ENCODE measurements at places on chromosomes 4 and X.

- no peak for DNase-seq
These were observed 4.5 kb upstream of the SETD7 start for GRCh38 chr4:139560406-139561104.

GRCh38 chrX:123924186-123924585, 37.3 kb upstream of the STAG2 start:
- no peak for DNase-seq

DNA sequence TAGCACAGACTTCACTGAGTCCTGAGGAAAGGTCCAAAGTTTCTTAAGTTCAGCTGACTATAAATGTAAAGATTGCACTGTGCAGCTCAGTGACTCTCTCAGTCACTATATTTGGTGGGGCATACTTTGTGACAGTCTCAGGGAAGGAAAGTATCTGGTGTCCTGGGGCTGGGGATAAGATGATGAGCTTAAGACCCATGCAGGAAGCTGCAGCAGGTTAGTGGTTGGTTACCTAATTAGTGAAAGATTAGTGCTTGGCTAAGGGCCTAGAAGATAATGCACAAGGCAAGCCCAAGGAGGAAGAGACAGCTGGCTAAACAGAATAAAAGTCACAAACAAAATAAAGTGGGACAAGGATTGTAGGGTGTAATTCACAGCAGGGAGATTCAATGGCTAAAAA, 25.4 kb upstream of the SLITRK4 start:
- no peak for DNase-seq

DNA sequence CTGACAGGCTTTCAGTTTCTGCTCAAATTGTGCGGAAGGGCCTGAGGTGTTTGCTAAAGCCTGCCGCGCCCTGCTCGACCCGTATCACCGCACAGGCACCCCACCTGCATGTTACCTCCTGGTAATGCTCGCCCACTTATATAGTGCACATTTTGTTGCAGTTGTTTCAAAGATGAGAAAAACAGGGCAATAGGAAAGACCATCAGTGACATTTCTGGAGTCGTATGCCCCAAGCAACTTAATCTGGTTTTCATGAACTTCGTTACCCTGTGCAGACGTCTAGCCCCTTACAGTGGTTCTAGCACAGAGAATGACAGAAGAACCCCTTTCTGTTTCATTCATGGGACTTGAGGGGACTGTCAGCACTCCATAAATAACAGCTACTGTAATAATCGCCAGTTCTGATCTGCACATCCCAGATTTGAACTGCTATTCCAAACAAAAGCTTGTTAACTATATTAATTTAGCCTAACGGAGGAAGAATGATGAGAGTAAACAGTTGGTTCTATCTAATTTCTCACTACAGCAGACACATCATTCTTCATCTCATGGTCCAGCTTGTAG, 940 bp upstream of the DCTD start:
- no peak for DNase-seq

DNA sequence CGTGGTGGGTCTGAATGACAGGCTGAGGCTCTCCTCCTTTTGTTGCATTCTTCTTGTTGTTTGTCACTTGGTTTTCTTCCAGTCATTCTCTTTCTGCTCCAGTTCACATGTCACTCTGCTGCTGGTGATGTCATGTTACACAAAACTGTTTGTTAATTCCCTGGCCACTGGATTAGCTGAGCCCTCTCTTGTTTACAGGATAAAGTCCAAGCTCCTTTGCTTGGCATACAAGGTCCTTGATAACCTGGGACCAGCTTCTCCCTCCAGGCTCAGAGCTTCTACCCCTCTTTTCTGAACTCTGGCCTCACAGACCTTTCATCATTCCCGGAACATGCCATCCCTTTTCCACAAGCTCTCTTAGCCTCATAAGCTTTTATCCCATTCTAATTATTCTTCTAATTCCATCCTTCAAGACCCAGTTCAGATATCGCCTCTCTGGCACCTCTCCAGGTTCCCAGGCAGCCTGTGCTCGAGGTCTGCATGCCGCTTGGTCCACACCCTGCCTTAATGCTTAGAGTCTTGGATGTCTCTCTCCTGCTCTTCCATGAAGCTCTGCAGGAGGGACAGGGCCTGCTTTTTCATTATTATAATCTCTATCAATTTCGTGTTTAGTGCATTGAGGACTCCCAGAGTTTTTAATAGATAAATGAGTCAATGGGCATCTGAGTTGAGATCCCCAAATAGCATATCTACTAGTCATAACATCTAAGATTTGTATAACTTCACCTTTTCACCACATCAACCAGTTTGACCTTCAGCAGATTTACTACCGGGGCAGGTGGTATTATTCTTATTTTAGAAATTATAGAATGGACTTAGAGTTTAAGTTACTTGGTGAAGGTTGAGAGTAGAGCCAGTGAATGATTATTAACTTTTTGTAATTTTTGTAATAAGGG, 98.7 kb downstream of the TMEM131L start:
- DNase-seq: peak; percentile 73

- DNase-seq: no peak
These were observed 109.3 kb downstream of the ADRA2C start for GRCh38 chr4:3875466-3875865.

DNA sequence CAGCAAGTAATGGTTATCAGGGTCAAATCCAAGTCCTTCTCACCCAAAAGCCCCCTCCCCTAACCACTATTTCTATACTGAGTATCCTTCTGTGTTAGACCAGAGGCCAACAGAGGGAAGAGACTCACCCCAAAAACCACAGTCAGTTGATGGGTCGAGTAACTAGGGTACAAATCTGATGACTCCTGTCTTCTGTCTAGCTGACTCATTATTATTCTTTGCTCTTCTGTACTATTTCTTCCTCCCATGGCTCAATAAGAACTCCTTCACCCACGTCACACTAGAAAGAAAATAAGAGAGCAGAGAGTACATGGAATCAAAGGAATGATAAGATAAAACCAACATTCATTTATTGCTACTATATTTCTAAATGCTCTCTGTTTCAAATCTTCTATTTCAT, 2.0 kb downstream of the RAB40A start:
- no peak for DNase-seq

- peak; percentile 31 for DNase-seq
These were observed 7.5 kb upstream of the RUFY3 start for GRCh38 chr4:70714079-70714887.

DNA sequence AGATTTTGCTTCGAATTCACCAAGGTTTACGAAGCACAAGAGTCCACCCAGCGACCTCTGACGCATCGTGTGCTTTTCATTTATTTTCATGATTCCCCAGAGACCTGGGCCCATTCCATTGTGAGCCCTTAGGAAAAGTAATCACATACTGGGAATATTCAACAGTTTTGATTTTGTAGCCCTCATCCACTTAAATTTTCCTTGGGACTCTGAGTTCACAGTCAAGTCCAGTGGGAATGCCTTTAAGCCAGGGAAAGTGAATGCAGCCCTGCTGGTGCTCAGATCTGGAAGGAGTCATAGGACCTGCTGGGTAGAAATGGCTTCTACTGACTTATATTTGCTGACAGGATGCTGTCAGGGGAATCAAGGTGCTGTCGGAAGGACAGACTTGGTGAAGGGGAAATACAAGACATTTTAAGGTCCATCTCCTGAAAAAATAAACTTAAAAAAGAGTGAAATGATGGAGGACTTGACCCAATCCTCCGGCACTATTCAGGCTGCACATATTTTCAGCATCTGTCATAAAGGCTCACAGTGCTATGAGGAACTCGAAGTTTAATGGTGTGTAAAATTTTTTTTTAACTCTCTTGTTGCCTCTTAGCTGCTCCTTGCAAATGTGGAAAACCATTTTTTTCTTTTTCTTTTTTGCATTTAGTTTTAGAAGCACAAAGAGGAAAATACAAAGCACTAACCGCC, 204.9 kb downstream of the MID1 start:
- no peak for DNase-seq

DNA sequence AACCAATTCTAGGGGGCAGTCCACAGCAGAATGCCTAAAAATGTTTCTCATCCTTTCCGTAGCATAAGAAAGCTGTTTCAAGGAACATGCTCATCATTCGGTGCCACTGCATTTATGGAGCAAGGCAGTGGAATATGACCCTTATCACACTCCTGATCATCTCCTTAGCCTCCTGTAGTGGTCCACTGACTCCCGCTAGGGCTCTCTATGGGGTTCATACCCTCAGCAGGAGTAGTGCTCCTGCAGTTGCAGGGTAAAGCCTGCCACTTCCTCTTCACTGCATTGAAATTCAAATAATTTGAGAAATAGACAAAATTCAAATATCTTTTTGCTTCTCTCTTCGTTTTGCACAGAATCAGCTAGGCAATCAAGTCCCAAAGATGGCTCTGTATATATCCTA, 107.0 kb downstream of the NDST3 start:
- no peak for DNase-seq

- DNase-seq: no peak
These were observed 86.6 kb downstream of the HUWE1 start for GRCh38 chrX:53599781-53600396.

DNA sequence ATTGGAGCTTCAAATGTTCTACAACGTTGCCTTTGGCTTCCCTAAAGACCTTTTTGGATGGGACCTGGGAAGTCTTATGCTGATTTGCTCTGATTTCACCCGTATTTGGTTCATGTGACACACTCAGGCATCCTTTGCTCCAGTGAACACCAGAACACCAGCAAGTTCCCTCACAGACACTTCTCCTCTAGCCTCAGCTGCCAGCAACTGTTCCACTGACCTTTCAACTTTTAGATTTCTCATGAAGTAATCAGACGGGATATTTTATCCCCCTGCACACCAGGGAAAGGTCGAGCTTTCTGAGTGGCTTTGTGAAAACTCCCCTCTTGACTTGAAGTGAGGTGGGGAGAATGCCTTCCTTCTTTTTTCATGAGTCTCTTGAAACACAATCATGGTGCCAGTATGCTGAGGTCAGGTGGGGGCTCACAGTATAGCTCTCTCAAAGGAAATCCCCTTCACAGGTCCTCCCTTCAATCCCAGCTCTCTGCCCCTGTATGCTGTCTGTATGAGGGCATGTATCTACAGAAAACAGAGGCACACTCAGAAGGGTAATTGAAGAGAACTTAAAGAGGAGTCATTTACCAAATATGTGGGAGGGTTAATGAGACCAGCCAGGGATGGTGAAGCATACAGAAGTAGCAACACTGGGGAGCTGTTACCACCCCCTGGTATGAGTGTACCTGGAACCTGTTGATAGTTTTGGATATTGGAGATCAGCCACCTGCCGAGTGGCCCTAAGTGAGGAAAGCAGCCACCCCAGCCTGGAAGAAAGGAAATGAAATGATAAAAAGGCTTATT, 62.7 kb downstream of the FGFBP1 start:
- no peak for DNase-seq

- DNase-seq: no peak
These were observed 105.5 kb upstream of the SPOCK3 start for GRCh38 chr4:167339781-167340180.

DNA sequence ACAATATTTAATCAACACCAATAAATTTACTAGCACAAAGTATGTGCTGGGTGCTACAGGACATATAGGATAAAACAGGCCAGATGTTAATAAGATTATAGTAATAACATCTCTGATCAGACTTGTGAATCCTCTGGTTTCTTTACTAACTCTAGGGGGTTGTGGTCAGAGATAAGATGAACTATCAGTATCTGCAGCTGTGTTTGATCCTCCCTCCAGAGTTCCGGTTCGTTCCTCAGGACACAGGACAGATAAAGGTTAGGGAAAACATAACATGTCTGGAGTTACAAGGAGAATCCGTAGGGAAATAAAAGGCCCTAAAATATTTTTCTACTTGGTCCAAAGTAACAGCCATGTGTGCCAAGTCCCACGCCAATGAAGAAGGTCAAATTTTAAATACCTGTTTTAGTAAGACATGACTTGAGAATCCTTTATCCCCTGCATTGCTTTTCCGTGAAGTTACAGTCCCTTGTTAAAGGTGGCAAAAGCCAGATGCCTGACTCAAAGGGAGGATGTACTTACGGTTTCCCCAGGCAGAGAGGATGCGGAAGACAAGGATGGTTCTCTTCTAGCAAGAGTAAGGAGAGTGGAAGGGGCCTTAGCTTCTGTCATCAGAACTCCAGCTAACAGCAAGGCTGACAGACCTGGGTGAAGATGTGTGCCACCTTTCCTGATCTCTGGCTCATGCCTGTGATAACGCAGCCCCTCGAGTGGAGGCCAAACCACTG, 44.4 kb downstream of the KIAA0232 start:
- no peak for DNase-seq

- no peak for DNase-seq
These were observed 17.0 kb downstream of the MAB21L2 start for GRCh38 chr4:150598909-150599308.

DNA sequence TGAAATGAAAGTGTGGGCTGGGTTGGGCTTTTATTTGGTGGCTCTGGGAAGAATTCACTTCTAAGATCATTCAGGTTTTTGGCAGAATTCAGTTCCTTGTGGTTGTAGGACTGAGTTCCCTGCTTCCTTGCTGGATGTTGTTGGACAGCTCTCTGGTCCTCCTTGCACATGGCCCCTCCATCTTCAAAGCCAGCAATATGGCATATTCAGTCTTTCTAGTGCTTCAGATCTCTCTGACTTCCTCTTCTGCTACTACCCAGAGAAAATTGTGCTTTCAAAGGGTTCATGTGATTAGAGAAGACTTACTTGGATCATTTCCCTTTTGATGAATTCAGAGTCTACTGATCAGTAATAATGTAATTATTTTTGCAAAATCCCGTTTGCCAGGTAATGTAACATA, 12.8 kb upstream of the IGFBP7 start:
- no peak for DNase-seq

- no peak for DNase-seq
These were observed 83.0 kb downstream of the PJA1 start for GRCh38 chrX:69082055-69082752.

DNA sequence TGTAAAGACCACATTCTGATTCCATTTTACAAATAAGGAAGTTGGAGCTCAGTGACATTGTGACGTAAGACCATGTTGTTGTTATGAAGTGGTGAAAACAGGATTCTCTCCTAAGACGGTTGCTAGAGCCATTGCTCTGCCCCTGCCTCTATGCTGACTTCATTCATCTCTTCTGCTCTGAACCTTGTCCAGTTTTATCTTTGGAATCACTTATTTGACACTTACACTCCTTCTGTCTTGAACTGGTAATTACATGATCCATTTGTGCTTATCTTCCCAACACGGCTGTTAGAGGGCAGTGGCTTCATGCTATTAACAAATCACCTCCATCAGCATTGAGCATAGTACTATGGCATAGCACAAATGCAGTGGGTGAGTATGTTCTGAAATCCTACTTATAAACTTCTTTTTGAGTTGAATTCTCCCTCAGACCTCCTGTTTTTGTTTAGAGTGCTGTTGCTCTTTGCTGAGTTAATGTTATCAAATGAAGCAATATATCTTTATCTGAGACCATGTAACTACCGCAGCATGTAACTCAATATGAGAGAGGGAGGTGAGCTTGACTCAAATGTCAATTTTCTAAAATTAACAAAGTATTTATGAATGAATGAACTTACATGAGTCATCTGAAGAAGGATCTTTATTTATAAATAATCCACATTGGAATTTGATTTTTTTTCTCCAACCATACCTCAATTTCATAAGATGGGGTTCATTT, 177.8 kb downstream of the RASL11B start:
- DNase-seq: no peak
